ENCODE measurements at places on chromosomes 2 and 18.

DNA sequence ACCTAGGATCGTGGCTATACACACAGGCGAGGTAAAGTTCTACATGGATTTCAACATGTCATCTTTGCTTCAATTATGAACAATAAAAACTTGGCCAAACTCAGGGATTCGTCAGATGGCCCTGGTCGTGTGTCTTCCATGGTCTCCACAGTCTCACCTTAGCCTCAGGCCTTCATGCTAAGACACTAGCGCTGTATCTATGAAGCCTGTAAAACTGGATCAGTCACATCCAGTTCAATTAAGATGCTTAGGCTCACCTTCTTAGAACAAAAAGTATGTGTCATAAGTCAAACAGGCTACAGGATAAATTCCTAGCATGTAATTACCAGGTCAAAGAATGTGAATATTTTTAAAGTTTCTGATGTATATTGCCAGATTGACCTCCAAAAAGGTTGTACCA is 113.7 kb upstream of the NRP2 start:
- peak; percentile 63 for DNase-seq

GRCh38 chr2:157327621-157328500 is 2.2 kb upstream of the ERMN start:
- DNase-seq, result peak; percentile 70

- DNase-seq, result no peak
Observed at GRCh38 chr2:235850289-235850688, 317.9 kb downstream of the GBX2 start.

DNA sequence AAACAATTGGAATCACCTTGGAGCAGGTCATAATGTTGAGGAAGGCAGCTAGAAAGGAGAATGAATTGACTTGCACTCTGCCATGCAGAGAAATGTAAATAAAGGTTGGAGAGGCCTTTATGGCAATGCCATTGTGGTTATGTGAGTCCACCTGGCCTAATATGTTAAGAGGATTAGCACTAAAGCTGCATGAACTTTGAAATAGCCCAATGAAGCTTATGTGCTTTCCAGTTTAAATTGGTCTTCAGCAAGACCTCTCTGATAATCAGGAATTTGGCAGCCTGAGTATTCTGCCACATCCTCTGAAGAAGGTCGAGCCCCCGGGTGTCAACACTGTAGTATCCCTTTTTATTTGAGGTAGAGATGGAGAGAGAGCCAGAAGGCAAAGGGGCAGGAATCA is 464.9 kb downstream of the CDH2 start:
- DNase-seq, result no peak

DNA sequence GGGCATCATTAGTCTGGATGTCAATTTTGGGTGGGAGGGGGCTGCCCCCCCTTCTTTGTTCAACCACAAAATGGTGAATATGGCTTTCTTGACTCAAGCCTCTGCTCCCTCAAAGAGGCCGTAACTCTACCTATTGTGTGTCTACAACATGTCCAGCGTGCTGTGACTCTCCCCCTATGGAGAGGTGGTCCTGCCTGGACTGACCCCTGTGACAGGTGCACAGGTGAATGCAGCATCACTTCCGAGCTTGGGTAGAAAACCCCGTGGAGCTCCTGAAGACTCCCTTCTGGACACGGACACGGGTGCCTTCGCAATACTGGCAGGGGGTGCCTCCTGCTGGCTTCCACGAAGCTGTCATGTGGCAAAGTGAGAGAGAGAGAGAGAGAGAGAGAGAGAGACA is 397.8 kb downstream of the GALR1 start:
- DNase-seq, result no peak

DNA sequence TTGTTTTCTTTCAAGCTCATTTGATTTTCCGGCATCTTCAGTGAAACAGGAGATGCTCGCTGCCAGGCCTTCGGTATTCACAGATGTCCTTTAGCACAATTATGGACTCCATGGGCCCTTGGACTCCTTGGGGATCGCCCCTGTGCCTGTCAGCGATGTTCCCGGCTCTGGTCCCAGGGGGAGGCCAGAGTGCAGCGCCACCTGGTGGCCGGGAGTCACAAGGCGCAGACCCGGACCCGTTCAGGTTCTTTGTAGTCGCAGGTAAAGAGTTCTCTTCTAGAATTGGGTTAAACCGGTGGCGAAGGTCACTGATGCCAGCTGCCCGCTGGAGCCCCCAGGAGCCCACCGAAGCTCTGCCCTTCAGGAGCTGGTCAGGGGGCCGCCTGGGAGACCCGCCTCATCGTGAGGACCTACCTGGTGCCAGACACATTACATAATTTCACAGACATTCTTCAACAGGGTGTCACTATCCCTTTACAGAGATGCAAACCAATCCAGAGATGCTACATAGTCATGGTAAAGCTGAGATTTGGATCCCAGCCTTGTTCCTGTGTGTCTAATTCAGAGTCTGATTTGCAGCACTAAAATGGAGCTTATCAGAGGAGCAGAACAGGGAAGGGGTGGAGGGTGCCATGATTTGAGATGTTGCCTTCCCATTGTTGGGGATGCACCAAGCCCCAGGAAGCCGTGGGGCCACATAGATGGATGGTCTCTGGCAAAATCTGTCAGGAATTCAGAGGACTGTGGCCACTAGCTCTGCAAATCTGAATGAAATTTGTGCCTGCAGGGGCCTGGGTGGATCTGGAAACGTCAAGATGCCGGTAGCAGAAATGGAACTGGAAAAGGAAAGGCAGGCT is 6.0 kb upstream of the INPP5D start:
- DNase-seq, result no peak

DNA sequence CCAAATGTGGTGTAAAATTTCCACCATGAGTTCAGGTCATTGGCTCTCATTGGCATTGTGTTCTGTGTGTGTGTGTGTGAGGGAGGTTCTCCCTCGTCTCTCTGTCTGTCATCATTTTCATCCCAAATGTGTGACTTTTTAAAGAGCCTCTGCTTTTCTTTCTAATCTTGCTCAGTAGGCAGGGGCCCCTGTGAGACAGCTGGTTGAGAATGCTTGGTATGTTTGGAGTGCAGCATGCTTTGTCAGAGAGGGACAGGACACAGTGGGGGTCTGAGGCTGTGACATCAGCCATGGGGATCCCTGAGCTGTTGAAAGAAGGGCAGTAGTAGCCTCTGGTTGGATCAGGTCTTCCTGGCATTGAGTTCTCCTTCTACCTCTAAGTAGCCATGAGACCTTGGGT is 10.6 kb downstream of the PTPRM start:
- DNase-seq, result no peak

DNA sequence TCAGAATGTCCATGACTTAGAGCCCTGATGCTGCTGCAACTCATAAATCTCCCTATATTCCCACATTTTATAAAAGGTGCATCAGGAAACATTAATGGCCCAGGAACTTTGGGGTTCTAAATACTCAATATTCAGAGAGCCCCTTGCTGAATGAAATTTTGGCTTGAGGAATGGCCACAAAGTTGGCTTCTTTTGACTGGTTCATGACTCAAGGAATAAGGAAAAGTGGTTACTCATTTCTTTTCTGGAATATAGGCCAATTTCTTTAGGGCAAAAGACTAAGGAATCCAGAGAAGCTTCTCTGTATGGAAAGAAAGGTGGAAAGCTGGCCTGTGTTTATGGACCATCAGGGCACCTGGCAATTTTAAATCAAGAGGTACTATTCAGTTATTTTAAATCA is 308.9 kb upstream of the NT5C1B start:
- no peak for DNase-seq

DNA sequence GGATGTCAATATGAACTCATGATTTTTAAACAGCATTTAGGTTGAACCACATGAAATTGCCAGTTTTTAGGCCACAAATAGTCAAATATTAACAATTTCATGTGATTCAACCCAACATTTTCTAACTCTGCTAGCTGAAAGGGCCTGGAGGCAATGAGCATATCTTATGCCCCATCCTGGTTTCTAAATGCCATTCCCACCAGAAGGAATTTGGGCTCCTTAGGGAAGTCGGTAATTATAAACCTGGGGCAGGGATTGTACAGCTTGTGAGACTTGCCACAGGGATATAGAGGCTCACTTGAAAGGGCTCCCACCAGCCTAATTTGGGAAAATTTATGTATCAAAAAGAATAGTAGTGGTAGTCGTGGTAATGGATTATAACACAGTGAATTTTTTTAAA is 178.4 kb upstream of the ALPP start:
- no peak for DNase-seq

DNA sequence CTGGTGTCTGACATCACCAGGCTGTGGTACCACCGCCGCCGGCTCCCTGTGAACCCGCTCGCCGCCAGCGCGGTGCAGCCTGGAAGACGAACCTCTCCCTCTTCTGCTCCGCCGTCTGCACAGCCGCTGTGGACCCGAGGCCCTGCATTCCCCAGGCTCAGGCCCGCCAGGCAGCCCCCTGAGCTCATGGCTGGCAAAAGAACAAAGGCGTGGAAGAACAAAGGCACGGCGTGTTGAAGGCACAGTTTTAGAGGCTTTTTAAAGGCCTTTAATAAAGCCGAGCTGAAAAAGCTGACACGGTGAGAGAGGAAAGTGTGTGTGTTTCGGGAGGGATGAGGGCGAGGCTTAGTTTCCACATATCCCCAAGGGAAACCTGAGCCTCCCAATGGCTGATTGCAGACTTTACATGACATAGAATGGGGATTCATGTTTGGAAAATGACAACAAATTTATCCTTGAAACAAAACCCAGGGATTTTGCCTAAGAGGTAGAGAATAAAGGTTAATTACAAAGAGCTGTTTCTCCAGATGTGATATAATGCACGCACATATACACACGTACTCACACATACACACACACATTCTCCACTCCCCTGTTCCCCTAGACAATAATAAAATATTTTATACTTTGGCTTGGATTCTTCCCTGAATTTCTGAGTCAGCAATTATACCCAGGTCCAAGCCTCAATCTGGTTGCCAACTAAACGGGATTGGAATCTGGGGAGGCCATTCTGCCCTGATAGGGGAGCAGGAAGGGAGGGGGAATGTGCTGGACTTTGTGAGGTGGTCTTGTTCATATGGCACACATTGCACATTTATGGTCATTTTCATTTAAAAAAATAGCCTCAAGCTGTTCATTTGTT is 39.7 kb downstream of the RFX8 start:
- no peak for DNase-seq

GRCh38 chr2:10267551-10268465 is 34.9 kb upstream of the HPCAL1 start:
- DNase-seq, result no peak

- DNase-seq, result no peak
Observed at GRCh38 chr2:145305889-145306288, 786.0 kb upstream of the ZEB2 start.

DNA sequence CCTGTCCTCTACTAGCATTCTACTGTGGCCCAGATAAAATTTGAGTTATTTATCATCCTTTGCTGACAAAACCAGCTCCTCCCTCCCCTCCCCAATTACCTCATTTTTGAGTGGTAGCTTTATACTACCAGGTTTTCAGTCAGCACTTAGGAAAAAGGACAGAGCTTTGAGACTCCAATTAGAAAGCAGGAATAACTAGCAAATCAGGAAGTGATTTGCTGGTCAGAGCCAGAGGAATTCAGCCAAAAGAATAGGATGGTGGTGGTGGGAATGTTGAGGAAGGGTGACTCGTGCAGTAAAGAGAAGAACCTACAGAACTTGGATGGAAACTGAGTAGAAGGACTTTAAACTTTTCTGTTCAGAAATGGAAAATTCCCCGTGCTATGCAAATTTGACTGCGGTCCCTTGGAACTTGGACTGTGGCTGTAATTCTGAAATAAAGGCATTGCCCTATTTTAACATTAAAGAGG is 3.7 kb downstream of the MYL12B start:
- peak; percentile 64 for DNase-seq

GRCh38 chr2:24020244-24020643 is 10.4 kb downstream of the MFSD2B start:
- DNase-seq, result no peak

- no peak for DNase-seq
Observed at GRCh38 chr2:119575439-119575838, 31.2 kb downstream of the CFAP221 start.

- no peak for DNase-seq
Observed at GRCh38 chr2:26136451-26136850, 36.4 kb upstream of the GAREM2 start.

All from bronchial epithelial cell (primary cell).